ENCODE measurements at places on chromosomes 6 and 20.

- no peak for DNase-seq
Observed at GRCh38 chr20:2762578-2763131, 37.8 kb downstream of the CPXM1 start.

GRCh38 chr20:9837634-9838033 is 1.2 kb downstream of the PAK5 start:
- no peak for DNase-seq

DNA sequence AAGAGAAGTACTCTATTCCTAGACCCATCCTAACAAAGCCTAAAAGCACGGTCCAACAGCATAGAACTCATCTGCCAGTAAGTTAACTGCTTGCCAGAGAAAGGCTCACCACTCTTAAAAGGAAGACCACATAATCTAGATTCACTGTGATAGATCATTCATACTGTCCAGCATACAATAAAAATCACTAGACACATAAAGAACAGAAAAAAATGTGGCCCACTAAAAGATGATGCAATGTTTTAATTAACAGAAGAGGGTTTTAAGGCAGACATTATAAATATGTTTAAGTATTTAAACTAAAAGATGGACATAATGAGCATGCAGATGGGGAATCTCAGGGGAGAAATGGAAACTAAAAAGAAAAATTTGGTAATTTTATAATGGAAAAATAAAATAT is 157.5 kb upstream of the CDH4 start:
- DNase-seq = no peak

DNA sequence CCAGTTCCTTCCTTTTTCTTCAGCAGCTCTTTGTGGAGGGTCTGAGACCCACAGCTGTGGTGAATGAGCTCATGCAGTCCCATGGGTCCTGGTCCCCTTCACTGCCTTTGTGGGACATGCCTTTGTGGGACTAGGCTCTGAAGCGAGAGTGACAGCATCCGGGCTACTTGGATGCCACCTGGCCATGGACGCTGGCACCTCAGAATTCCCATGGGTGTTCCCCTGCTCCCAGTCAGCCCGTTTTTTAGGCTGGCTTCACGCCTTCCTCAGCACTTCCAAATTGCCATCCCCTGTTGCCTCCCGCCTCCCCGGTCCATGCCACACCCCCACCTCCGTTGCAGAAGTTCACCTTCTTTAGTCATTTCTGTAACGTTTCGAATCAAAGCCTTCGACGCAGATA is 45.1 kb downstream of the RAMACL start:
- DNase-seq = no peak

- no peak for DNase-seq
Observed at GRCh38 chr6:155228546-155229166, 35.2 kb upstream of the CLDN20 start.

DNA sequence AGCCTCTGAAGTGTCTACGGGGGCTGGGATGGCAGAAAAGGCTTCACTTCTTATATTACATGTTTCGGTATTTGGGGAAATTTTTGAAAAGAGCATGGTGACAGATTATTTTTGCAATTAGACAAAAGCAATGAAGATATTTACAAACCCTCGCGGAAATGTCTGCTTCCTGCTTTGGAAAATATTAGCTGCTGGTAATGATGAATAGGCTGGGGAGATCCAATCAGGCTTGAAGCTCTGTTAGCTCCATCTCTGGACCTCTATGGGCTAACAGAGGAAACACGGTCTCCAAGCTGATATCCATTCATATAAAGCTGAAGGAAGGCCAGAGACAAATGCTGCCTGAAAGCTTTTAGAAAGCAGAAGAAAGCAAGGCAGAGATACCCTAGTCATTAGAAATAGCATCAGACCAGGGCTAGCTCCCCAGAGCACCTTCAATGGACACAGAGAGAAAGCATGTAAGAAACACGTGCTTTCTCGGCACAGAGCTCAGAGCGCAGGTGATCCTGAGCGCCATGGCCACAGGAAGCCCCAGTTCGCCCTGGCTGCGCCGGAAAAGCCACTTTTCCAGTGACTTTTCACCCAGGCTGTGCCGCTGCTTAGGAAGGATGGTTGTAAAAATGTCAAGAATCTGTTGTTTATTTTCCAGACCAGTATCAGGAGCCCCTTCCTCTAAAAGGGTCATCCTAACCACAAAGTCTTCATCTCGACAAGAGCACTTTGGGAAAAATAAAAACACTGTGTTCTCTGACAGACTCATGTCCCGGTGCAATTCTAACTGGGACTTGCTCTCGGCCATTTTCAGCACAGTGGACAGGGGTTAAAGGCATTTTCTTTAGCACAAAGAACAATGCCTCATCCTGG is 68.5 kb upstream of the NFATC2 start:
- no peak for DNase-seq
